Stimulated activated CD8-positive, alpha-beta memory T cell treated with anti-CD3 and anti-CD28 coated beads, Interleukin-4, amount 100 ng/mL, for 1 hour (primary cell): ENCODE measurements at places on chromosomes 11 and 22.

DNA sequence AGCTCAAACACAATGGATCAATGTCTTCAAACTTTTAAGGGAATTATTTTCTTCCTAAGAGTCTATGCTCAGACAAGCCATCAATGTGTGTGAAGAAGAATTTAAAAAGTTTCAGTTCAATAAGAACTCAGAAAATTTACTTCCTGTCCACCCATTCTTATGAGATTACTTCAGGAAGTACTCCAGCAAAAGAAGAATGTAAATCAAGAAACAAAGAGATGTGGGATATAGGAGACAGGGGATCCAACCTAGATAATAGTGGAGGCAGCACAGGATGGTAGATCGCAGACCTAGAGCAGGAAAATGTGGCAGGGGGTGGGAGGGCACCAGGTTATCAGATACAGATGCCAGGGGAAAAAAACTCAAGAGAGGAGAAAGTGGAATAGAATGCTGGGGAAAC lies 170.6 kb downstream of the MPPED1 start:
- no peak for DNase-seq

- DNase-seq = no peak
Measured at GRCh38 chr22:23520863-23521440, 59.1 kb downstream of the IGLL1 start.

DNA sequence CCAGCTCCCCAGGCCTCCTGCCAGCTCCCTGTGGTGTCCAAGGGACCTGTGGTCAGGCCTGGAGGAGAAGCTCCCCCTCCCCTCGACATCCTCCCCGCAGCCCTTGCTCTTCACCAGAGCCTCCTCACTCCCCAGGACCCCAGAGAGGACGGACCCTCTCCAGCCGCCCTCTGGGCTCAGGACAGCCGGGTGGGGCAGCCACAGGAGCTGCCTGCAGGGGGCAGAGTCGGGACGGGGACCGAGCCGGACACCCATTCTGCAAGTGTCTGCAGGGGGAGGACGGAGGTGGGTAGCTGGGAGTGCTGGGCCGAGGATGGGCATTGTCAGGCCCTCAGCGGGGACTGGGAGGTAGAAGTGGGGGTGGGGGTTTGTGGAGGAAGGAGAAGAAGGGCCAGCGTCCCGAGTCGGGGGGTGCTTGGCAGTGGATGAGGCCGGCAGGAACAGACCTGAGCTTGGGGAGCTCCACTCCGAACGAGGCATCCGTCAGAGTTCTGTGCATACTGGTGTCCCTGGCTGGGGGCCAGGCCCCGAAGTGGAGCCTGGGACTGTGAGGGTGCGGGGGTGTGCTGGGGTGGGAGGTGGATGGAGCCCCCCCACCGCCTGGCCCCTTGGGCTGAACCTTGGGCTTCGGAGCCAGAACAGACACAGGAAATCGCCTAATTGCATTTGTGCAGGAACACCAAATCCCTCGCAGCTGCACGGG lies 15.2 kb downstream of the PRR33 start:
- no peak for DNase-seq

GRCh38 chr11:18105086-18105801 lies 638 bp downstream of the SAAL1 start:
- no peak for DNase-seq

GRCh38 chr11:36027731-36028130 lies 83.9 kb downstream of the LDLRAD3 start:
- no peak for DNase-seq

- DNase-seq = no peak
Measured at GRCh38 chr11:131814108-131814507, 443.7 kb downstream of the NTM start.

- DNase-seq = no peak
Measured at GRCh38 chr22:31829505-31829904, 75.7 kb downstream of the DEPDC5 start.

- DNase-seq = no peak
Measured at GRCh38 chr11:92850296-92850826, 119.1 kb upstream of the MTNR1B start.

DNA sequence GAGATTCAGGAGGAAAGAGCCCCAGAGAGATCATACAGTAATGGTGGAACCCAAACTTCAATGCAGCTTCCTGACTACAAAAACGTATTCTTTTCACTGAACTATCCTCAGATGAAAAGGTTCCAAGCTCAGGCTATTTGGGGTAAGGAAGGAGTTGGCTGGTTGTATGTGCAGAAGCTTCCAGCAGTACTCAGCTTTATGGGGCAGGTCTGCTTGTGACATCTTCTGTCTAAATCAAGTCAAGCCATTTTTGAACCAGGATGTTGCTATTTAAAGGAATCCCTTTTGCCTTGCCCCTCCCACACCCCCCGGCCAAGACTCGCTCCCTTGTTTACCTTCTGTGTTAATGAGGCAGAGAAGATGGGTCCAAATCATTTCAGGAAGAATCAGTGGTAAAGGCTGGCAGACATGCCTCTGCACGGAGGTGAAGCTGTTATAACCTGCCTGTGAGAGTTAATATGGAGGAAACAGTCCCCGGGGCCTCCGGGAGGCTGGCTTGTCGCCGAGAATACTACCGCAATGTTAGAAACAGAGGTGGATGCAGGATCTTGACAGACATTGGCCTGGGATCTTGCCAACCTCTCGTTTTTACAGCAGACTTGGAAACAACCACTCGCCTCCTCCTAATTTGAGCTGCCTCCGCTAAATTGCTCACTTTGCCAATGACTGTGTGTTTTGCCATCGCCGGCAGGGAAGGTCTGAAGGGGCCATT lies 45.4 kb downstream of the TIMP3 start:
- no peak for DNase-seq

GRCh38 chr11:13039126-13039525 lies 30.0 kb downstream of the RASSF10 start:
- DNase-seq = no peak
